ENCODE measurements at places on chromosomes 7 and 10.
A peak's percentile ranks its signal among the peaks of the same experiment; 100 is the strongest.

DNA sequence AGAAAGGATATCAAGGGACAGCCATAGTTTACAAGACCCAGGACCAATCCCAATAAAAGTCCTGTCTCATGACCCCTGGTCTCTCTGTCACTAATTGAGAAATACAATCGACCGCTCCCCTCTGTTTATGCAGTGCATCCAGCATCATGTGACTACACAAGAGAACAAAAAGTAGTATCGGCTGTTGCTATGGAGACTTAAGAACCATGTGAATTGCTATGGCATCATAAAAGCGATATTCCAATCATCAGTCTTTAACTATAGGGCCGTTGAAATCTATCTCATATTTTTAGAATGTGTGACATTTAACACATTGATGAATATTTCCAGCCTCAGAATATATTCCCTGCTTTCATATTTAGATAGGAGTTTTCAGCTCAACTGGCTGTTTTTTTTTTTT, 139.3 kb downstream of the FRMD4A start:
- DNase-seq = no peak

DNA sequence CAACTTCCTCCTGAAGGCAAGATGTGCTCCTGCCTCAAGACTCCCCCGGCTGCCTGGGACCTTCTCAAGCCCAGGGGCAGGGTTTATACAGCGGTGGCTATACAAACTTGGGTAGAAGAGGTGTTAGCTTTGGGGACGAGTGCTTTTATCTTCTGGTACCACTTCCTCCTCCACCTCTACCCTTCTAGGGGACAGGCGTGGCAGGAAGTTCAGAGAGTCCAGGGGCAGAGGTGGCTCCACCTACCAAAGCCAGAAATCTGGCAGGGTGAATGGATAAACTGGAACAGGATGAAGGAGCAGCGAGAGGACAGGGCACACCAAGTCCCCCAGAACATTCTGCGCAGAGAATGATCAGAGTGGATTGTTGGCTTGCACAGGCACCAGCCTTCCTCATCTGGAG, 24.0 kb upstream of the TM9SF3 start:
- DNase-seq = no peak

GRCh38 chr10:85003083-85003482, 674.7 kb downstream of the CCSER2 start:
- DNase-seq = no peak

DNA sequence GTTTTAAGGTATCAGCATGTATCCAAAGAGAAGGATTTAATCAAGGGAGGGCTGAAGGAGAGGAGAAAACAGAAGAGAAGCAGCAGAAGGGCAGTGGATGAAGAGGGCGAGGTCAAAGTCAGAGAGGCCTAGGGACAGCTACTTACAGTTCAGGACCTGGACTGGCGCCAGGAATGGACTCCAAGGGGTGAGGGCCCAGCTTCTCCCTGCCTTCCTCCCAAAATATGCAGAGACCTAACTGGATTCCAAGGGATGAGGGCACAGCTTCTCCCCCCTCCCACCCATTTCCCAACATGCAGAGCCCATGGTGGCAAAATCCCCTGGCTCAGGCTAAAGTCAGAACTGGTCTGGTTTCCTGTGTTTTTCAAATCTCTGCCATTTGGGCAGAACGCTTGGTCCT, 3.4 kb upstream of the TCF7L2 start:
- DNase-seq = no peak

- DNase-seq = no peak
These were observed 86.9 kb downstream of the CARD11 start for GRCh38 chr7:2956526-2957368.

DNA sequence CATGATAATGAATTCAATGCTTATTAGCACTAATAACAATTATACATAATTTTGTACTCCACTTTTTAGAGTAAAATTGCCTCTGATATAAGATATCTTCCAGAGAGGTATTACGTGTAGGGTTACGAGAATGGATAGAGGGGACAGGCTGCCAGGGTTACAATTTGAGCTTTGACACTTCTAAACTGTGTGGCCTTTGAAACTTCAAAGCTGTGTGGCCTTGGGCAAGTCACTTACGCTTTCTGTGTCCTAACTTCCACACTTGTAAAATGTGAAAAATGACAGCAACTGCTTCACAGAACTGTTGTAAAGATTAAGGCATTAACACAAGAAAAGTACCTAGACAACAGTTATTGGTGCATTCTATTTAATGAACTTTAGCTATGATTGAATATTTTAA, 259.5 kb upstream of the SLC26A5 start:
- no peak for DNase-seq

DNA sequence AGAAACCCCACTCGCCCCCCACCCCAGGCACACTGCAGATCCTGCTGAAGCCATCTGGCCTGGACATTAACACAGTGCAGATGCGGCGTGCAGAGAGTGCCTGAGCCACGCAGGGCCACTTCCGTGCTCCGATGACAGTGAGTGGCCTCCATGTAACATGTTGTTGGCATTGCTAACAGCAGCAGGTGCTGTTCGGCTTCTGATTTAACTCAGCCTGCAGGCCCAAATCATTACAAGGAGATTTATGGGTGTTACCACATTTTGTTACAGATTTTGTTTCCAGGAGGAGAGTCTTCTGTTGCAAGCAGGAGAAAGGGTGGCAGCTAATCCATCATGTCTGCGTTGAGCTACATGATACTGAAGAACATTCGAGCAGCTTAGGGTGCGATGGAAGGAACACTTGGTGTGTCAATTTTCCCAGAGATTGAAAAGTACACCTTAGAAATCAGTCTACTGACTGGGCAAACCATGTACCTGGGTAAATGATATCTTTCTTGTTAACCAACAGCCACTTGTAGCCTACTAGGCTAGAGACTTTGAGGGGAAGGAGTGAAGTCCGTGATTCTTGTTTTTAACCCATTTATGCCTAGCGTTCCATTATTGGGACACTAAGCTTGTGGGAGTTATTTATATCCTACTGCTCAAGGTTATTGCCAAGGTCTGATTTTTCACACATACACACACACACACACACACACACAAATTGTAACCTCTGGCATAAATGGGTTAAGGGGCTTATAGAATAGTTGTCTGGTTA, 90.0 kb downstream of the JCAD start:
- no peak for DNase-seq

GRCh38 chr7:45000093-45001032, at the start of gene CCM2:
Gene CCM2, plus strand, starts transcription at chr7:45000201. Its CDS starts 133 bp downstream, at chr7:45000334.
- DNase-seq = peak; percentile 82

DNA sequence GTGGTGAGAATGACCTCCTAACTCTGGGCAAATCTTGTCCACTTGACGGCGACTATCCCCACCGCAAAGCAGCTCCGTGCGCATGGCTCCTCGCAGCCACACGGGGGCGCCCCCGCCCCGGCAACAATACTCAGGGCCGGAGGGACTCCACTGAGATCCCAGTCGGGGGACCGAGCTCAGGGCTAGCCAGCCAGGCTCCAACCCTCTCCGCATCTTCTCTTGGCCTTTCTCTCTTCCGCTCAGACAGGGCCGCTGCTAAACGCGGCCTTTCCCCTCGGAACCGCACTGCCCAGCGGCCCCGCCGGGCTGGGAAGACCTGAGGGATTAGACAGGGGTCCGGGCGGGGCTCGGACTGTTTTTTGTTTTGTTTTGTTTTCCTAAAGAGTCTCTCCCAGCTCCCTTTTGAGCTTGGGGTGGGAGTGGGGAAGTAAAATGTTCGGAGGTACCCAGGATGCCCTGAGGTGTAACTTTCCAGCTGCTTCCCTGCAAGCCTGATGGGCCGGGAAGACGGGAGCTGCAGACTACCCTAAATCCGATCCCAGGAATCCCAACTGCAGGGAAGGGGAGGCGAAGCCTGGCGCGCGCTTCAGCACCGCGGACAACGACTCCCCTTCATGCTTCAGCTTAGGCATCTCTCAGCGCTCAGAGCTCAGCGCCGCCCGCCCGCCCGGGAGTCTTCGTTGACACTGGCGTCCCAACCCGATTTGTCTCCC, 2.7 kb downstream of the KCNIP2 start:
- DNase-seq = peak; percentile 83

- DNase-seq = no peak
These were observed 109.6 kb downstream of the CYTH3 start for GRCh38 chr7:6162650-6163366.

GRCh38 chr7:35785250-35785649, 15.6 kb upstream of the SEPTIN7 start:
- no peak for DNase-seq

DNA sequence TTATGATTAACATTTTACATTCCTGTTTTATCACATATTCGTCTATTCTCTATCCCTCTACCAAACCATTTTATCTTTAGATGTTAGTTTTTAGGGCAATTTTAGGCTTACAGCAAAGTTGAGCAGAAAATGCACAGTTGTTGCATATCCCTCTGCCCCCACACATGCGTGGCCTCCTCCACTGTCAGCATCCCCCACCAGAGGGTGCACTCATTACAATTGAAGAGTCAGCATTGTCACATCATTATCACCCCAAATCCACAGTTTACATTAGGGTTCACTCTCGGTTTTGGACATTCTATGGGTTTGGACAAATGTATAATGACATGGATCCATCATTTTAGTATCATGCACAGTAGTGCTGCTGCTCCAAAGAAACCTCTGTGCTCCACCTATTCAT, 86.4 kb downstream of the WDR37 start:
- no peak for DNase-seq

DNA sequence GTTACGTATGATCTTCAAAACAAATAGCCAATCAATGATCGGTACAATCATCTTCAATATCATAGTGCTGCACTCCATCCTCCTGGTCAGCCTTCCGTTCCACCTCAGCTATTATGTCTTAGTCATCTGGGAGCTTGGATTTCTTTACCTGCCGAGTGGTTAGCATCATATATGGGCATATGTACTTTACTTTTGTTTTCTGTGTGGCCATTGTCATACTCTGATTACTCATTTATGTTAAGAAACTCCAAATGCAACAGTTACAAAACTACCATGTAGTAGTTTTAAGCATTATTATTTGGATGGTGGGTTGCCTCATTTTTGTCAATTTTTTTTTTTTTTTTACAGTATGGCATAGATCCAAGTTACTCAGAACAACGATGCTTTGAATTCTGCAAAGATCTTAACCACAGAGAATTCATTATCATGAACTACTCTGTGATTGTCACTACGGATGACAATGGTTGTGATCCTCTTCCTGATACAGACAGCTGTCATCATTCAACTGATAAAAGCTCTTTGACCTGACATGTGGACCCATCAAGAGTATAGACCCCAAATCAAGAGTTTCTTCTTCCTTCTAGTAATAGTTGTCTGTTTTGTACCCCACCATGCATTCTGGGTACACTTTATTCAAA, 52.1 kb upstream of the NME8 start:
- no peak for DNase-seq

- no peak for DNase-seq
These were observed 10.9 kb downstream of the HPSE2 start for GRCh38 chr10:99224766-99225165.

- DNase-seq = no peak
These were observed 127.4 kb upstream of the AGR3 start for GRCh38 chr7:17009007-17009719.

GRCh38 chr7:158472596-158472995, 115.0 kb downstream of the PTPRN2 start:
- DNase-seq = no peak

GRCh38 chr10:114094795-114095194, 51.1 kb downstream of the ADRB1 start:
- no peak for DNase-seq

- no peak for DNase-seq
These were observed 753.2 kb downstream of the LRMDA start for GRCh38 chr10:76184647-76185046.

DNA sequence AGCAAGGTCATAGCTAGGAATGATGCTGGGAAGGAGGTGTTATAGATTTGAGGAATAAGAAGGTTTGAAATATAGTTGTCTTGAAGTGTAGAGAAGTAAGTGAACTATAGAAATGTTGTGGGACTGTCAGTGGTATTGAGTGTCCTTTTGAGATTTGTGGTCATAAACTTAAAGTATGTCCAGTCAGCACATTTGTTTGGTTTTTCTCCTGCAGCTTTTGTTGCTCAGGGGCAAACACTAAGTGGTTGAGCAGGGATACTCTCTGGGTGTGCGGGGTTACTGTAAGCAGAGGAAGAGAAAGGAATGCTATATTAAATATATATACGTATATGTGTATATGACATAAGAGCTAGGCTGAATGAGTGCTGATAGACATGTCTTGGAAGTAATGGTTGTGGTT, 67.1 kb downstream of the HECTD2 start:
- no peak for DNase-seq

DNA sequence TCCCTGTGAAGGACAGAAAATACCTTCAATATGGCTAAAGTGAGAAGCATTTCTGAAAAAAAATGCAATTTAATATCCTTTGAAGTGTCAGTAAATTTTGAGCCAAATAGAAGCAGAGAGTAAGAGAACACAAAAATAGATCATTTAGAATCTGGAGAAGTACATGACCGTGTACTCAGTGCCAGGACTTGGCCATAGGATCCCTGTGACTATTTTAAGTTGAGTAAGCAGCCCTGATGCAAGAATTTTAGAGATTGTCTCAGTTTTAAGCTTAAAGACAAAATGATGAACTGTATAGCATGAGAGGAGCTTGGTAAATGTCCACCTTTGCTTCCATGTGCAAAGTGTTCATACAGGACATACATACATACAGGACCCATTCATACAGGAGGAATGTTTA, 2.5 kb downstream of the PTER start:
- no peak for DNase-seq

GRCh38 chr7:7109934-7110333, 72.4 kb upstream of the C1GALT1 start:
- DNase-seq = no peak

GRCh38 chr10:5812283-5813090, 747 bp downstream of the GDI2 start:
- DNase-seq = peak; percentile 47

- no peak for DNase-seq
These were observed 125.3 kb downstream of the CHN2 start for GRCh38 chr7:29319719-29320521.

GRCh38 chr7:158386866-158387545, 200.6 kb downstream of the PTPRN2 start:
- no peak for DNase-seq

GRCh38 chr10:60021361-60021760, 115.0 kb upstream of the CCDC6 start:
- DNase-seq = no peak

DNA sequence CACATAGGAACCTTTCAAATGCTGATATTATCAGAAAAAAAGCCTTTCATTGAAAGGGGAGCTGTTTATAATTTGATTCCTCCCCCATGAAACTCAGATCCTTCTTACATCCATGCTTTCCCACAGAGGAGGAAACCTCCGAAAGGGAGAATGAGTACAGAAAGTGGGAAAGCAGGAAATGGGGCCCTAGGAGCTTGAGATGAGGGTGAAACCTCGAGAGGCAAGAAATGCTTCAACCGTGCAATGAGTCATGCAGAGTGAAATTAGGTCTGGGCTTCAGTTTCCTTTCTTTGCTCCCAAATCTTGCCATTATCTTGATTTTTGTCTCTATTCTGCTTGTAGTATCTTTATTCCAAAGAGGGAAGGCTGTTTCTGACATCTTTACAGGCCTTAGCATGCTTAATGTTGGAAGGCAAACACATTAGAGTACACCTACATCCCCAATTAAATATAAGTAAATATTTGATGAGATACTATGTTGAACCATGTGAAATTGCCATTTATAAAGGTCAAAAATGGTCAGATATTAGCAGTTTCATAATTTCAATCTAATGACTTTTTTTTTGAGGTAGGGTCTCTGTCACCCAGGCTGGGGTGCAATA, 79.1 kb downstream of the NAMPT start:
- no peak for DNase-seq

All from heart left ventricle (tissue), 16 donors.